Aortic smooth muscle cell (primary cell): ENCODE measurements at places on chromosomes 5 and 9. TPM values are rescaled to one million over a fixed set of nuclear protein-coding genes. Genes with fewer than 3 reads are reported as not detected.

SEMA6A gene
- total RNA-seq = 0.12 and 0.40 TPM in 2 replicates

C6 gene
- total RNA-seq = not detected in 2 replicates

PCDHB4 gene
- total RNA-seq = 0.68 and 0.79 TPM in 2 replicates

SLC6A19 gene
- total RNA-seq = not detected in 2 replicates

PLPP7 gene
- 15.0 and 16.9 TPM in 2 replicates for total RNA-seq

ISL1 gene
- 0.13 and 0.25 TPM in 2 replicates for total RNA-seq

GALNT12 gene
- 9.6 and 12.9 TPM in 2 replicates for total RNA-seq

OR1Q1 gene
- total RNA-seq = 0.26 TPM in 1 of 2 replicates, not detected in the other

LCN6 gene
- not detected in 2 replicates for total RNA-seq

NOXA1 gene
- 0.53 and 0.56 TPM in 2 replicates for total RNA-seq

F2RL1 gene
- total RNA-seq = 7.5 and 24.3 TPM in 2 replicates

KCNMB1 gene
- 0.99 and 1.3 TPM in 2 replicates for total RNA-seq

C1QTNF2 gene
- 3.0 and 3.9 TPM in 2 replicates for total RNA-seq

ANKRD18A gene
- 0.06 and 0.13 TPM in 2 replicates for total RNA-seq

FREM1 gene
- total RNA-seq = 0.13 and 0.56 TPM in 2 replicates
